Fibroblast of skin of right biceps (primary cell): ENCODE measurements at places on chromosomes 7 and 10.

- DNase-seq, result no peak
Measured at GRCh38 chr7:3953946-3954345, 652.9 kb downstream of the SDK1 start.

GRCh38 chr7:111027396-111027795, 63.5 kb upstream of the LRRN3 start:
- DNase-seq, result no peak

- no peak for DNase-seq
Measured at GRCh38 chr10:4058514-4059029, 273.6 kb upstream of the KLF6 start.

DNA sequence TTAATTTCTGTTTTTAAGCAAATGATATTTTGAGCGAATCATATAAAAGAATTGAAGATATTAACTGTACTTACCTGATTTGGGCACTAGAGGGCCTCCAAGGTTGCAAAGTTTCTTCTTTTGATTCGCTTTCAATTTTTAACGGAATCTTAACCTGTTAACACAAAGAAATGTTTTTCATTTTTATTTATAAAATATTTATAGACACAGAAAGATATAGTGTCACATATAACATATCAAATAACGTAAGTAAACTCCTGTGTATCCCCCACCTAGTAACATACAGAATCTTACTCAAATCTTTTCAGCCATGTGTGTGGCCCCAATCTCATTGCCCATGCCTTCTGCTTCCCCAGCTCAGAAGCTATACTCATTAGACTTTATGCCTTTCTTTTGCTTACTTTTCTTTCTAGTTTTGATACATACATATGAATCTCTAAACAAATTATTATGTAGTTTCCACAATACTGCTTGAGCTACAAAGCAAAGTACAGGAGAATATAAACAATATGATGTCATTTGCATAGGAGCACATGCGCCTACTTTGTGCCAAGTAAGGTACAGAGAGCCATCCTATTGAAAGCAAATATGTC, 49.5 kb upstream of the ZPBP start:
- peak; percentile 35 for DNase-seq

GRCh38 chr7:117231047-117231359, 91.9 kb downstream of the WNT2 start:
- no peak for DNase-seq

DNA sequence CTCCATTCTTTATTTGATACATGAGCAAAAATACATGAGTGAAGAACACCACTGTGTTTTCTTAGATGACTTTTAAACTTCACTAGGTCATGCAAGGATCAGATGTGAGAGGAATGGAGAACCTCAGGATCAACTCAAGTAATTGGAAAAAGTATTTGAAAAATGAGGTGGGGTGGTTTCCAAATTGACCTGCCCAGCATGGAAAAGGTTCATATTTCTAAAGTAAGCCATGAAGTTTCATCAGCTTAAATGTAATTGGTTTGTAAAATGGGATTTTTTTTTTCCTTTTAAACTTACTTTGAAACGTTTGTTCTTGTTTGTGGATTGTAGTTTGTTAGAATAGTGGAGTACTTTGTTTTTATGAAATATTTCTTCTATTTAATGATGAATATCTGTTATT, 134.8 kb downstream of the MLLT10 start:
- peak; percentile 35 for DNase-seq

- DNase-seq, result no peak
Measured at GRCh38 chr10:127872011-127872761, 20.6 kb downstream of the CLRN3 start.

- no peak for DNase-seq
Measured at GRCh38 chr10:99531696-99532593, 797 bp upstream of the NKX2-3 start.

- DNase-seq, result no peak
Measured at GRCh38 chr10:24993237-24993958, 22.6 kb downstream of the ENKUR start.

DNA sequence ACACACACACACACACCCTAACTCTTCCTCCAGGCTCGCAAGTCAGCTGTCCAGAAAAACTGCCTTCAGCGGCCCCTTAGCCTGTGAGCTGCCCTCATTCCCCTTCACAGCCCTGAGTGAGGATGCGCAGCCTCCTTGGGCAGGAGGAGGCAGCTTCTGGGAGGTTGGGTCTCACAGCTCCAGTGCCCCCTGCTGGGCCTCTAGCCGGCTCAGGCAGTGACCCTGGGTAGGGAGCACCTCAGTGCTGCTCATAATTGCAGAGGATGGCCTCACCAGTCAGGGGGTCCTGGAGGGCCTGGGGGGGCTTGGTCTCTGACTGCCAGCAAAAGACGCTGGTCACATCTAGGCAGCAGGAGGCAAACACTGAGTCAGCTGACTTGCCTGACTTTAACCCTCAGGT, 43.7 kb downstream of the ZNF273 start:
- no peak for DNase-seq

GRCh38 chr7:91953618-91954017, 13.0 kb downstream of the AKAP9 start:
- peak; percentile 25 for DNase-seq

DNA sequence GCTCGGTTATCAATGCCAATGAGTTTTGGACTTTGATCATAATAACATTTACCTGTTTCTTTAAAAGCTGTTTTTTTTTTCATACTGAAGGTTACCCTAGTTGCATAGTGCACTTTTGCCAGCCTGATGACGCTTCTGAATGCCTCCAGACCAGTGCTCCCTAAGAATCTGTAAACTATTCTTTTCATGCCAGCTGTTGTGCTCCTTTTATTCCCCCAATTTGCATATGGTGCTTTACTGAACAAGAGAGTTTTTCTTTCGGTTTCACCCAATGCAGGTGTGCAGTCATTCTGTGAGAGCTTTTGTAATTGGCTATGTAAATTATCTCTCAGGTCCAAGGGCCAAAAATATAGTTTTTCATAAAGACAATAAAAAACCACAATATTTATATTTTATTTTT, 48.1 kb upstream of the GLCCI1 start:
- DNase-seq, result no peak

DNA sequence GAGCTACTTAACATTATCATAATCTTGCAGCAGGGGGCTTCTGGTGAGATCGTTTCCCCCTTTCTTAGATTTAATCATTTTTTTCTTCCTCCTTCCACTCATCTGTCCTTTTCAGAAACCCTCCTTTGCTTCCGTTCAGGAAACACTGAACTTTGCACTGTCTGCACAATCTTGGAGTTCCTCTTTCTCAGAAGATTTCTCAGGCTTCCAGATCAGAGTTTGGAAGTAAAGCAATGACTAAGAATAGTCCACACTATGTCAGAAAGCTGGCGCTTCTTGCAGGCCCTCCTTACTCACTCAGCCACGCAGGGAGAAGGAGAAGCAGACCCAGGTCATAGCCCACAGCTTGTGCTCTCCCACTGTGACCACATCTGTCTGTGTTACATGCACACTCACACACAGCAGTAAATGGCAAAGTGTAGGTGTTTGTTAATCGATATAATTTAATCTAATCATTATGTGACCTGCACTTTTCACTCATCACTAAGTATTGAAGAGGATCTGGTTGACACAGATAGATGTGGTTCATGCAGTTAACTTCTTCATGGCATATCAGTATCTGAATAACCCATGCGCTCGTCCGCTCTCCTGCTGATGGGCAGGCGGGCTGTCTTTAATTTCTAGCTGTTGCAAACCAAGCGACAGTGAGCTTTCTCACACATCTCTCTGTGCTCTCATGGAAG, 30.2 kb downstream of the ALOX5 start:
- DNase-seq, result no peak

- no peak for DNase-seq
Measured at GRCh38 chr10:1625731-1626130, 111.6 kb downstream of the ADARB2 start.

GRCh38 chr7:55515569-55516279, 56.6 kb downstream of the VOPP1 start:
- no peak for DNase-seq

- DNase-seq, result no peak
Measured at GRCh38 chr7:9608560-9608959, 1175.2 kb downstream of the NXPH1 start.

DNA sequence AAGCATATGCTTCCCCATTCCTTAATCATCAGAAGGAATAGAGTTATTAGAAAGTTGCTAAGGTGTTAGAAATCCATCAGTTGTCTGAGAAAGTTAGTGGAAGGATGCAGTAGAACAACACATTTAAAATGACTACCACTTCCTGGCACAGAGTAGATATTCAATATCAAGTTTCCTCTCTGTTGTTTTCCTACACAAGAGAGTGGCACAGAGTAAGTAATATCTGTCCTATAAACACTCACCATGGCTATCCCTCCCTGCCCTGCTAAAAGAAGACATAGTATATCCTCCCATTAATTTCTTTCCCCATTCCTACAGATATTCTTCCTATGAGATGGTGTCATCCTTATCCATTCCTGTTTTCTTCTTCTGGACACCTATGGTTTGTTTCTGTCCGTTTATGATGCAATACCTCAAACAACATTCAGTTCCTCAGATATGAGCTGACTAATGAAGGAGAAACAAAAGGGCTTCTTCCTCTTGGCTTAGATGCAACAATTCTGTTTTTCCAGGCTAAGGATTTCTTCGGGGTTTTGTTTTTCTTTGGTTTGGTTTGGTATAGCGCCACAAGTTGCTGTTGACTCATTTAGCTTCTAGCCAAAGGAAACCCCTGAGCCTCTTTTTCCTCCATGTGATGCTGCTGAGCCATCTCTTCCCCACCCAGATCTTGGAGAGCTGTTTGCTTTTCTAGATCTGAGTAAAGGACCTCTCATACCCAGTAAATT, 32.9 kb upstream of the BPGM start:
- peak; percentile 98 for DNase-seq

DNA sequence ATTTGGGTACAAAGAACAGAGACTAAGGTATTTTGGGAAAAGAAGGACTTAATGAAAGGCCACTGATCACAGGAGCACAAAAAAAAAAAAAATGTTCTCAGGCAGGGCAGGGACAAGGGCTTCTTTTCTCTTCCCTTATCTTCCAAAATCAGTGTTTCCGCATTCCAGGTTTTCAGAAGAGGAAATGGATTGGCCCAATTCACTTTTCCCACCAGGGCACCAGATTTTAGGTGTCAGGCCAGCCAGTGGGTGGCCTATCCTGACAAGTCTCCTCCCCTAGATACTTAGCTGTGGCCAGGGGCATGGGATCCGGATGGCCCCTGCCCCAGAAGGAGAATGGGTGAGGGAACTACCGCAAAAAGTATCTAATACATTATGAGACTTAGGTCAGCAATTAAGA, 88.9 kb upstream of the WAC start:
- no peak for DNase-seq

- no peak for DNase-seq
Measured at GRCh38 chr7:132053871-132054270, 497.4 kb upstream of the PODXL start.

DNA sequence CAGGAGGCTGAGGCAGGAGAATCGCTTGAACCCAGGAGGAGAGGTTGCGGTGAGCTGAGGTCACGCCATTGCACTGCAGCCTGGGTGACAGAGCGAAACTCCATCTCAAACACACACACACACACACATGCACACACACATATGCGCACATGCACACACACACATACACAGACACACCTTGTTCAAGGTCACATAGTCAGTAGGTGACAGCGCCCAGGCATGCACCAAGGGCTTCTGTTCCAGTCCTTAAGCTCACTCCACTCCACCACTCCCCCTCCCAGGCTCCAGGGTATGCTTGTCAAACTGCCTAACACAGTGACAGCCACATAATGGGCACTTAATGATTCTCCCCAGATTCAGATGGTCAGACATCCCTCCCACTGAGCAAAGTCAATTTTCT, 37.0 kb downstream of the KCNMA1 start:
- DNase-seq, result no peak

- DNase-seq, result no peak
Measured at GRCh38 chr7:28310460-28310848, 101.9 kb upstream of the CREB5 start.

GRCh38 chr7:91435381-91436059, 171.3 kb downstream of the FZD1 start:
- DNase-seq, result peak; percentile 58

DNA sequence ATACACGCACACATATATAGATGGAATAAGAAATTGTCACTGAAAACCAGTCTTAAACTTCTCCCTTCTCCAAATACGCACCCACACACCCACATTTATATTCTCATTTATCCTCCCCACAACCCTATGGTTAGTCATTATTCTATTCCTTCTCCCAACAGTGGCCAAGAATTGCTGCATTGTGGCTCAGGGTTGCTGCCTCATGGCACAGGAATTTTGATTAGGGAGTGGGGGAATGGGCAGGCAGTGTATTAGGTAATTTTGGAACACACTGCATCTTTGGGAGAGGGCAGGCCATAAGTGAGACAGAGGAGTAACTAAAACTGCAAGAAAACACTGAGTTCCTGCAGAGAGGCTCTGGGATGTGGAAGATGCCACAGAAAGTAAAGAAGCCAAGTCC, 35.7 kb downstream of the NAPEPLD start:
- DNase-seq, result peak; percentile 95

- peak; percentile 47 for DNase-seq
Measured at GRCh38 chr10:21969326-21970287, 33.9 kb downstream of the DNAJC1 start.

DNA sequence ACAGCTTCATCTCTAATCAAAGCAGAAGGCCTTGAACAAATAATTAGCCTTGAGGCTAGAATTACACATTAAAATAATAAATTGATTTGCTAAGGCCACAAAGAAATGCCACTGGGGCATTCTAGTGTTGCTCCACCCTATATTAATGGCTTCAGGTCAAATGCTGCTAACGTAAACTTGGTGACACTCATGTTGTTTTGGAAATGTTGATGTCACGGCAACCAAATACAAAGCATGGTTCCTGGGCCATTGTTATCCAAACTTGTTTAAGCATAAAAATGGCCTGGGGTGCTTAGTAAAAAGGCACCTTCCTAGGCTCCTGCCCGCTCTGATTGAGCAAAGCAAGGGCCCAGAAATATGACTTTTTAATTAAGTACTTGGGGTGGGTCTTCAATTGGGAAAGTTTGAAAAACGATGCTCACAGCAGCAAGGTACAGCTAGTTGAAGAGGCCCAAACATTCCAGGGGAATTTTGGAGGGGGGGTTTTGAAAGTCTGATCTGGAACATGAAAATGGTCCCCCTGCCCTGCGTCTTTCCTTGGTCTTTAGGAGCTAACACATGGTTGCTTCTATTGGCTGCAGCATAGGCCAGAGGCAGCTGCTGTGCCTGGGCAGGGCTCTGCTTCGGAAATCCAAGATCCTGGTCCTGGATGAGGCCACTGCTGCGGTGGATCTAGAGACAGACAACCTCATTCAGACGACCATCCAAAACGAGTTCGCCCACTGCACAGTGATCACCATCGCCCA, 67.8 kb downstream of the ABCC2 start:
- no peak for DNase-seq
